ENCODE measurements at places on chromosomes 3 and 15.

DNA sequence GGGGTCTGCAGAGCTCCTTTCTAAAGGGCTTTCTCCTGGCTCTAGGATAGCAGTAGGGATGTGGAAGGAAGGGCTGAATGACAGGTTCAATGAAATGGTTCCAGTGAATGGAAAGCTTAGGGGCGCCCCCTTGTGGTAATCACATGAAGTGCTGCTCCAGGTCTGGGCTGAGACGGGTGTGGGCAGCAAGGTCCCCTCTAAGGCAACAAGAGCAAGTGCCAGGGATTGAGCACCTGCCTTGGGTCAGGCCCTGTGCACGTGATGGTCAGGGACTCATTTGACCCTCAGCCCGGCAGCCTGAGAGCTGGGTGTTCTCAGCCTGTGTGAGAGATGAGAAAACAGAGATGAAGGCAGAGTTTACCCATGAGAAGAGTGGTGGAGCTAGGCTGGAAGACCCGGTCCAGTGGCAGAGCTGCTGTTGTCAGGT lies 12.1 kb upstream of the CX3CR1 start:
- peak; percentile 65 for DNase-seq

DNA sequence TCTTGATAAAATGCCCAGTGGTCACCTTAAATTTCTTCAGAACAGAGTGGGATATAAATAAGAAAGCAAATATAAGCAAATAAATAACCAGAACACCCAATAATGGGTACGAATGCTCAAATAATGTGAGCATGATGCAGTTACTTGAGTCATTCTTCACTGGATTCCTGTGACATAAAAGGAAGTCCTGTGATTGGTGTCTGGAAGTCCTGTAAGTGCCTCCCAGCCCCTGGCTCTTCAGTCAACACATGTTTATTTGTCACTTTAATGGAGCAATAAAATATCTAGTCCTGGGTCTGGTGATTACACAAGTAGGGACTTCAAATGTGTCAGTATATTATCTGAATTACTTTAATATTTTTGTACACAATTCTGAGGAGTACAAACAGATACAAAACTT lies 30.4 kb downstream of the TMEM212 start:
- DNase-seq, result no peak

DNA sequence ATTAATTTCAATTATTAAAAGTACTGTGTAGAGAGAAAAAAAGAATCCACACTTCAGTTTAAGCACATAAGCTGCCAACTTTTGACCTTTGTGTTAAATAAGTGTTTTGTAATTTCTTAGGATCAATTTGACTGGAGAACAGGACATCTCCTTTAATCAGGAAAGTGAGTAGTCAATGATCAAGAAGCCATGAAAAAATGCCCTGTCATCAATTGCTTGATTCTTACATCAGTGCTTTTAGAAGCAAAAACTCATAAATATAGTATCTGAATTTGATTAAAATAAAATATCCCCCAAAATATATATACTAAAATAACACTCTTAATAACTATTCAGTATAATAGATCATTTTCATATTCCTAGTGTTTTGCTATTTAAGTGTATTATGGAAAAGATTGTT lies 409.0 kb downstream of the TAFA4 start:
- no peak for DNase-seq

- no peak for DNase-seq
Observed at GRCh38 chr3:23159929-23160328, 43.2 kb upstream of the UBE2E2 start.

GRCh38 chr3:106337116-106337515 lies 468.3 kb upstream of the CBLB start:
- no peak for DNase-seq

GRCh38 chr3:182808041-182808770 lies 14.9 kb downstream of the ATP11B start:
- no peak for DNase-seq

- DNase-seq, result no peak
Observed at GRCh38 chr3:117137065-117137464, 427.5 kb downstream of the TUSC7 start.

- DNase-seq, result no peak
Observed at GRCh38 chr3:141655801-141656200, 82.3 kb upstream of the RNF7 start.

DNA sequence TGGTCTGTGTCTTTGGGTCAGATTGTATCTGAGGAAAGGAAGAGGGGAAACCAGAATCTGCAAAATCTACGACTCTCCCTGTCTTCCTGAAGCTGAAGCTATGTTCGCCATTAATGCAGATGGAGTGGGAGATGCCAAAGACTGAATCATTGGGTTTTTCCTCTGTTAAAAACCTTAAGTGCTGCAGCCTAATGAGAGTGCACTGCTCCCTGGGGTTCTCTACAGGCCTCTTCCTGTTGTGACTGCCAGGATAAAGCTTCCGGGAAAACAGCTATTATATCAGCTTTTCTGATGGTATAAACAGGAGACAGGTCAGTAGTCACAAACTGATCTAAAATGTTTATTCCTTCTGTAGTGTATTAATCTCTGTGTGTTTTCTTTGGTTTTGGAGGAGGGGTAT lies 24.0 kb downstream of the RMDN3 start:
- DNase-seq, result no peak

DNA sequence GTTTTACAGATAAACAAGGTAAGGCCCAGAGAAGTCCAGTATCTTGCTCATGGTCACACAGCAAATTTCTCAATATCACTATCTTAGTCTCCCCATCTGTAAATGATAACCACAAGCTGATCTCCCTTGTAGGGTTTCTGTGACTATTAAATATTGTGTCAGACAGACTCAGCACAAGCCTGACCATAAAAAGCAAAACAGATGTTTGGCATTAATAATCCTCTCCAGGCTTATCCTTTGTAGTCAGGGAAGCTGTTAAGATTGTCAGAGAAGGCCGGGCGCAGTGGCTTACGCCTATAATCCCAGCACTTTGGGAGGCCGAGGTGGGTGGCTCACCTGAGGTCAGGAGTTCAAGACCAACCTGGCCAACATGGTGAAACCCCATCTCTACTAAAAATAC lies 173.2 kb upstream of the PRICKLE2 start:
- DNase-seq, result no peak

GRCh38 chr3:13863382-13863952 lies 16.4 kb downstream of the WNT7A start:
- no peak for DNase-seq

GRCh38 chr3:193548406-193548805 lies 6.3 kb downstream of the ATP13A4 start:
- DNase-seq, result no peak

DNA sequence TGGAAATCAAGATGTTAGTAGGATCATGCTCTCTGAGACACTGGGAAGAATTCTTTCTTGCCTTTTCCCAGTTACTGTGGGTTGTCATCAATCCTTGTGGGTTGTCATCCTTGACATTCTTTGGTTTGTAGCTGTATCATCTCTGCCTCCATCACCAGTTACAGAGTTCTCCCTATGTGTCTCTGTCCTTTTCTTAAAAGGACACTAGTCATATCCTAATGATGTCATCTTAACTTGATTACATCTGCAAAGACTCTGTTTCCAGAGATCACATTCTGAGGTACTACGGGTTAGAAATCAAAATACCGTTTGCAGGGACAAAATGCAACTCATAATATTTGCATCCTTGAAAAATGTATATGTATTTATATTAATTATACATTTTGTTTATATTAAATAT lies 500.4 kb downstream of the ZBBX start:
- DNase-seq, result no peak

GRCh38 chr3:112338021-112338726 lies 5.2 kb downstream of the CD200 start:
- no peak for DNase-seq

DNA sequence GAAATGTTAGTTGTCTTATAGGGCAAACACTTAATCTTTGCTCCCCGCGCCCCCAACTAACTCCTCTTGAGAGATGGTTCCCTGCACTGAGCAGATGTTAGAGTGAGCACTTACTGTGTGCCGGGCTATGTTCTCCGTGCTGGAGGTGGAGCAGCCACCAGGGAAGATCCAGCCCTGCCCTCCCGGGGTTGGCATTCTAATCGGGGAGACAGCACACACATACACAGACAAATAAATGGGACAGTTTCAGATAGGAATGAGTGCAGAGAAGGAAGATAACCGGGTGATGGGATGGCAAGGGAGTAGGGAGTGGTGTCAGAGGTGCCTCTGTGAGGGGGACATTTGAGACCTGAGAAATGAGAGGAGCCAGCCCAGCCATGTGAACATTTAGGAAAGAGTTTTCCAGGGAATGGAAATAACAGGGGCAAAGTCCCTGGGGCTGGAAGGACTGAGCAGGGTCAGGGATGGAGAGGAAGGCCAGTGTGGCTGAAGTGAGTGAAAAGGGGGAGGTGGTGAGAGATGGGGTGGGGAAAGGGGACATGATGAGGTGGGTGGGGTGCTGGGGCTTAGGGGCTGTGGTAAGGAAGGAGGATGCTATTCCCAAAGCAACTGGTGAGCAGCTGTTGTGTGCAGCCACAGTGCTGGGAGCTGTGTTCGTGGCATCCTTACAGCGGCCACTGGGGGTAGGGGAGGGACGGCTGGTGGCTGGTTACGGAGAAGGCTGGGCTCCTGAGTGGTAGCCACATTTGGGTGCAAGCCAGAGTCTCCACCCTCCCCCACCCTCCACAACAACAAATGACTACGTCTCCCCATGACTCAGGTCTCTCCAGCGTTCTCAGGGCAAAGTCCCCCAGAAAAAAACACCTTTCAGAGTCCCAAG lies 15.4 kb upstream of the FGD5 start:
- DNase-seq, result no peak

DNA sequence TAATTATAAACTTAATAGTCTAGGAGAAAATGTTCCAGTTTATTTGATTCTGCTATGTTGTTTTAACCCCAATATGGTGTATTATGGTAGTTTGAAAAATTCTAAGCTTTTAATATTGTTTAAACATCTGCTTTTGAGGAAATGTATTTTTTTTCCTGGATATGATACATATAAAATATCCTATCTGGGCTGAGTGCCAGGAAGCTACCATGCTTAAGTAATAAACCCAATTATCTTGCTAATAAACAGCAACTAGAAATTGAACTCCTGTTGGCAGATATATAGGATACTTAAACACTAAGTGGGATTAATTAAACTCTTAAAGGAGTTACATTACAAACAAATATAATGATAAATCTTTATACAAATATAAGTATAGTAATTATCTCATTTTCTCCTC lies 293.7 kb upstream of the GRM7 start:
- DNase-seq, result no peak

- DNase-seq, result no peak
Observed at GRCh38 chr15:81096398-81096797, 37.7 kb upstream of the CFAP161 start.

DNA sequence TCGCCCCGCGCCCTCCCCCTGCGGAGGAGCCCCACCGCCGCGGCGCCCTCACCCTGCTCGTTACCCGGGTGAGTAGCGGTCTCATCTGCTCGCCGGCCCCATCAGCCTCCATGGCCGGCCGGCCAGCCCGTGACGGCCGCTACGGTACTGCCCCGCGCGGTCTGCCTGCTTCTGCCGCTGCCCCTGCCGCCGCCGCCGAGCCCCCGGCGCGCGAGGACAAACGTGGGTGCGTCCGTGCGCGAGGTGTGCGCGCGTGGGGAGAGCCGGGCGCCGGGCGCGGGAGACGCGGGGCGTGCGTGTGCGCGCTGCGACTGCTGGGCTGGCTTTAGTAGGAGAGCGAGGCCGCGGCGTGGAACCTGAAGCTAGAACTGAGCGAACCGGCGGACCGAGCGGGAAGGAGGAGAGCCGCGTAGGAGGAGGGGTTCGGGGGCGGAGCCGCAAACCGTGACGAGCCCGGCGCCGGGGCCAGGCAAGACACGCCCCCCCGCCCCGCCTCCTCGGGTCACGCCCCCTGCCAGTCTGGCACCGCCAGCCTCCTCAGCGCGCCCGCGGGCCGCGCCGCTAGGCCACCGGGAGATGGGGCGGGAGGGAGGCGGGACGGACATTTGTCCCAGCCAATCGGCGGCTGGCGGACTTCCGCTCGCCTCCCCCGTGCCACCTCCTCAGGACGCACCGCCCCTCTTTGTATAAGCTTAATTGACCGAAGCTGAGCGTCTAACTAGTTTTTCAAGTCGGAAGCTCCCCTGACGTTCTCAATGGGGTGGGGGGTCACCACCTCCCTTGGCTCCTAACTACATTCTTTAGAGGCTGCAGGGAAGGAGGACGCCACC lies at the start of gene SLC4A7:
Gene SLC4A7 (minus strand): TSS at position 370 of the 830 bp plus-strand sequence. CDS start 258 bp downstream, at position 112.
- peak; percentile 98 for DNase-seq

DNA sequence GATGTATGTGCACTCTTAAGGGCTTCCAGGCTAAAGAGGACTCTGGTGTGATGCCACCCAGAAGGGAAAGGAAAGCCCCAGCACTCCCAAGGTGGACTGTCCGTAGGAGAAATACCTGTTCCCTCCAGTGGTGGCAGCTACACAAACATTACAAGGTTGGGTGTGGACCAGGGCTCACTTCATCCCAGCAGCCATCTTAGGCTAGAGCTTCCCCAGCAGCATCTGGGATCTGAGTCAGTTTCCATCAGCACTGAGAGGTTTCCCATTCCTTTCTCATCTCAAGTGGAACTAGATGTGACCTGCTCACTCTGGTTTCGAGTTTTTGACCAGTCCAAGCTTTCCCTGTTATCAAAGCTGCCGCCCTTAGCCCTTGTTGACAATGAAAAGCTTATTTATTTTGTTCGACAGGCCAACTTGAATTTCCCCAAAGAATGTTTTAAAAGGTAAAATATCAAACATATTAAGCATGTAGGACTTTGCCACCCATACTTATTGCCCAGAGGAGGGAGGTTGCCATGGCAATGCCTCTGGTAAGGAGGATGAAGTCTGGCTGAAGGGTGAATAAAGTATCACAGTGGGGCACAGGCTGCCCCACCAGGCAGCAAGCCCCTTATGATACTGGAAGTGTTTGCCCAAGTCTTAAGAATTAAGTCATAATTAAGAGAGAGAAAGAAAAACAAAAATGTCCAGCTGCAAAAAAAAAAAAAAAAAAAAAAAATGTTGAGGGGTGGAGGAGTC lies 28.9 kb downstream of the CLDN18 start:
- DNase-seq, result no peak

DNA sequence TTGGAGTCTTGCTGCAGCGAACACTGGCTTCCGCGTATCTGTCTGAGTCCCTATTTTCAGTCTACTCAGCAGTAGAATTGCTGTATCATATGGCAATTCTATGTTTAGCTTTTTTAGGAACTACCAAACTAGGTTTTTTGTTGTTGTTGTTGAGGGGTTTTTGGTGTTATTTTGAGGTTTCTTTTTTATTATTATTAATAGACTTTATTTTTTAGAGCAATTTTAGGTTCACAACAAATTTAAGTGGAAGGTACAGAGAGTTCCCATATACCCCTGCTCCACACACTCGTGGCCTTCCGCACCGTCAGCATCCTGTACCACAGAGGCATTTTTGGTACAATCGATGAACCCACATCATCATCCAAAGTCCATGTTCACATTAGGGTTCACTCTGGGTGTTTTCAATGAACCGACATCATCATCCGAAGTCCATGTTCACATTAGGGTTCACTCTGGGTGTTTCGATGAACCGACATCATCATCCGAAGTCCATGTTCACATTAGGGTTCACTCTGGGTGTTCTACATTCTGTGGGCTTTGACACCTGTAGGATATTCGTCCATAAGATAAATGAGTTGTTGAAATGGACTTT lies 67.9 kb downstream of the LMLN start:
- no peak for DNase-seq

- DNase-seq, result no peak
Observed at GRCh38 chr15:65066001-65066634, 1.7 kb downstream of the RASL12 start.
